GM06990 (cell line): ENCODE measurements at places on chromosomes 16 and 17.

GRCh38 chr17:61167075-61167474, 232.6 kb upstream of the TBX2 start:
- DNase-seq = no peak

GRCh38 chr17:41687828-41688640, 651 bp upstream of the EIF1 start:
- DNase-seq = no peak

DNA sequence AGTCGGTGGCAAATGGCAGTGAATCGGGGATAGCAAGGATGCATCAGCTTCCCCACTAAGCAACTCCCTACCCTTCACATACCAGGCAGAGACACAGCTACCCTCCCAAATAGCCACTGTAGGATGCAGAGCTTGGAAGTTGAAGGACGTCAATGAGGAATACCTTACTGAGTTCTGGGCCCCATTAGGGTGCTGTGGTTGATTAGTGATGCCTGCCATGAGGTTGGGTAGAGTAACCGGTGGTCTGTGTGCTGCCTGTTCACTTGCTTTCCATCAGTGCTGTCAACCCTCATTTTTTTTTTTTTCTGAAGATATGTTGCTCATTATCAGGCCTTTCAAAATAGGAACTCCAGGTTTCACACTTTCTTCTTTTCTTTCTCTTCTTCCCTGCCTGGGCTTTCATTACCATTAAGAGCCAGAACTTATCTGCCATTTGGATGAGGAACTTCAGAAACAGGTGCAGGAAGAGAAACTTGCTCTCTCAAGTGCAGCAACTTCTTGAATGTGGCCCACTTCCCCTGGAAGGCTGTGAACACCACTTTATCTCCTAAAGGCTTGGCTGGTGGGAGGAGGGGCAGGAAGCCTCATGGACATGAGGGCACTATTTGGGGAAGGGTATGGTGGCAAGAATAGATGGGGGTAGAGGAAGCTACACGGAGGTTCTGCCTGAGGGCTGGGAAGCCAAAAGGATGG, 183.5 kb downstream of the NTN1 start:
- DNase-seq = no peak

DNA sequence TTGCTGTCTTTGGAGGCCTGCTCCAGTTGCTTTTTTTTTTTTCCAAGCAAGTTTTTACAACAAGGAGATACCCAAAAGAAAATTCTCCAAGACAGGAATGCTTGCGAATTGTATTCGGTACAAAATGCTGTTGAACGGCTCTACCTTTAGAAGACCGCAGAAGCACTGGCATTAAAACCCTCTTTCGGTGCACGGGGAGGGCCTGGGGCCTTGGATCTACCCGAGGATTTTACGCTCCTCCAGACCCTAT, 1.3 kb upstream of the HELZ start:
- no peak for DNase-seq

DNA sequence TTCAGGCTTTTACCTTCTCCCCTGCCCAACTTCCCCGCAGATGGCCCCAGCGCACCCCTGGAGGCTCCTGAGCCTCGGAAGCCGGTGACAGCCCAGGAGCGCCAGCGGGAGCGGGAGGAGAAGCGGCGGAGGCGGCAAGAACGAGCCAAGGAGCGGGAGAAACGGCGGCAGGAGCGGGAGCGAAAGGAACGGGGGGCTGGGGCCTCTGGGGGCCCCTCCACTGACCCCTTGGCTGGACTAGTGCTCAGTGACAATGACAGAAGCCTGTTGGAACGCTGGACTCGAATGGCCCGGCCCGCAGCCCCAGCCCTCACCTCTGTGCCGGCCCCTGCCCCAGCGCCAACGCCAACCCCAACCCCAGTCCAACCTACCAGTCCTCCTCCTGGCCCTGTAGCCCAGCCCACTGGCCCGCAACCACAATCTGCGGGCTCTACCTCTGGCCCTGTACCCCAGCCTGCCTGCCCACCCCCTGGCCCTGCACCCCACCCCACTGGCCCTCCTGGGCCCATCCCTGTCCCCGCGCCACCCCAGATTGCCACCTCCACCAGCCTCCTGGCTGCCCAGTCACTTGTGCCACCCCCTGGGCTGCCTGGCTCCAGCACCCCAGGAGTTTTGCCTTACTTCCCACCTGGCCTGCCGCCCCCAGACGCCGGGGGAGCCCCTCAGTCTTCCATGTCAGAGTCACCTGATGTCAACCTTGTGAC, 3.6 kb downstream of the MAPK7 start:
- no peak for DNase-seq

DNA sequence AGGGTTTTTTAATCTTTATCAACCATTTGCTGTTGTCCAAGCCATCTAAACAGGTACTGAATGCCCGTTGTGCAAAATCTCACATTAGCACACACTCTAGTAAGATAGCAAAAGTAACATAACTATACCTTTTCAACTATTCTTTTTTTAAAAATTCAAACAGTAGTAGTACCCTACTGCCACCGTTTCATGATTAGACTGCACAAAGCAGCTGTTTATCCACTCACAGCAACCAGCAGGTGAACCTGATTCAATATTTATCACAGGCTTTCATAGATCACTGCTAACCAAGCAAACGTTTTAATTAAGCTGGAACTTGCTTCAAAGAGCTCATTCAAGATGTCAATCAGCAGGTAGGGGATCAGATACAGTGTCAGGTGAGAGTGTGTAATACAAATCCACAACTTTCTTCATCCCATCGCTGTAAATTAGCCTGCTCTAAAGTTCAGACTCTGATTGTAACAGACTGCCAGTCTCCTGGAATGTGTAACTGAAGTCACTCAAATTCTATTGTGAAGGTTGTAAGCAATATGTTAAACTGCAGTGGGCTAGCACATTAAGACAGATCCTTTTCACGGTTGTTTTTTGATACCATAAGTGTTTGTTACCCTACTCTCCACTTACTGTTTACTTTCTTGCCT, 47.3 kb downstream of the BRIP1 start:
- no peak for DNase-seq

GRCh38 chr17:37737971-37738370, 6.9 kb downstream of the HNF1B start:
- no peak for DNase-seq

- no peak for DNase-seq
These were observed 38.7 kb downstream of the VAT1L start for GRCh38 chr16:77827032-77827431.

DNA sequence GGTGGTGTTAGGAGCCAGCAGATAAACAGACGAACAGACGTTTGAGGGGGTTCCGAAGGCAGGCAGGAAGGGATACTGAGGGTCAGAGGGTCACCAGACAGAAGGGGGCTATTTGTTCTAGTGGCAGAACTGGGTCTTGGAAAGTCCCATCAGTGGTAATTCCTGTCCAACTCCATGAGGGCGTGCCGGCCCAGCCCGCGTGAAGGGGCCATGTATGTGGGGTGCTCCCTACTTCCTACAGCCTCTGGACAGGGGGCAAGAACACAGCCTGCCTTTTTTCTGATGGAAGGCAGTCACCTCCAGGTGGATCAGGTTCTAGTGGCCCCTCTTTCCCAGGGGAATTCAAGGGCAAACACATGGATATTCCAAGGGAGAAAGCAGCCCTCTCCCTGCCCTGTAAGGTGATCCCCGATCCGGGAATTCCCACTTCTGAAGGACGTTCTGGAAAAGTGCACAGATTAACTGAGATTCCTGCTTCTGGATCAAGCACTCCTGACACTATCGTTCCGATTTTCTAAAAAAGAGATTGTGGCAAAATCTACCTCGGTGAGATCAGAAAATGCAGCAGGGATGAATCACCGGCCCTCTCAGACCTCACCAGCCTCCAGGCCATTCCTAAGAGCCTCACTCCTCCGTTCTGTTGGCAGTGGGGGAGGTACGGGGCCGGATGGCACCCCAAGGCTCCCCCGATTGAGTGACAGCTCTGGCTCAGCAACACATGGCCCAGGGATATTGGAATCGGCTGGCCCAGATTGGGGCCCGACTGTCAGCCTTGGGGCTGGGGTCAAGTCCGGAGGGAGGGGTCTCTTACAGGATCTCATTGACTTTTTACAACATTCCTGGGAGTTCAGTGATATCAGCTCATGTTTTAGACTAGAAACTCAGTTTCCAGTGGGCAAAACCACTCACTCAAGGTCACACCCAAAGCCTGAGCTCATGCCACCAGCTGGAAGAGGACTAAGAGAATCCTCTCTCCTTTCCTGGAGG, 12.4 kb downstream of the STX1B start:
- no peak for DNase-seq
